NCI-H1436 treated with DMSO at 0.1 percent for 48 hours (cell line): ENCODE measurements at places on chromosomes 3 and 15.

DNA sequence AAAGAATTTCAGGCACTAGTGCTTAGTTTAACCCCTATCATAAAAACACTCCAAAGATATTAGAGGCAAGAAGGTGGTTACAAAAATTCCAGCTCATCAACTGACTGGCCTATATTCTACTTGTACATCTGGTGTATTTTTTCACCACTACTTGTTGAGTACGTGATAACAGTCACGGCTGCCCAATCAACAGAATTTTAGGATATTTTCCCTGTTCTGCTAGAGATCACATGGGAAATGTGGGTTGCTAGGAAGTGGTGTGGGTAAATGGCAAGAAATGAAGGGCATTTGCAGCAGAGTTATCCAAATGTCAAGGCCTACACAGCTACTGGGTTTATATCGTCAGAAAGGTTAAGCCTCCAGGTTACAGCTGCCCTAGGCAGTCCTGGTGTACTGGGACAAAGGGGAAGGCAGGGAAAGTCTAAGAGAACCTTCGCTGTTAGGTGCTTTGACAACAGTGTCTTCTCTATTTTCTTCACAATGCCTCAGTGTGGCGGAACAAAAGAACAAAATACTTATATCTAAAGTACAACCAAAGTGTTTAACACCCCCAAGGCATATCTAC lies 81.9 kb downstream of the FMN1 start:
- no peak for DNase-seq

DNA sequence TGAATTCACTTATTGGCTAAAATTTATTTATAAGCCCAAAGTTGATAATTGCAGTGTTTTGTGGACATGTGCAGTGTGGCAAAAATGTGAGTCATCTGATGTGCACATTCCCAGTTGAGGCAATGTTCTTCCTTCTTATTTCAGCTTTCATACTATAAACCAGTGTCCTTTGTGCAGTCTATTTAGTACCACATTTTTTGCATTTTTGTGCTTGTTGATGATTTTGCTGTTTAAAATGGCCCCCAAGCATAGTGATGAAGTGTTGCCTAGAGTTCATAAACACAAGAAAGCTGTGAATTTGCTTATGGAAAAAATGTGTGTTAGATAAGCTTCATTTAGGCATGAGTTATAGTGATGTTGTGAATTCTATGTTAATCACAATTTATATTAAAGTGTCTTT lies 19.4 kb upstream of the IL20RB start:
- no peak for DNase-seq

GRCh38 chr15:48602358-48603122 lies 43.0 kb downstream of the FBN1 start:
- no peak for DNase-seq

DNA sequence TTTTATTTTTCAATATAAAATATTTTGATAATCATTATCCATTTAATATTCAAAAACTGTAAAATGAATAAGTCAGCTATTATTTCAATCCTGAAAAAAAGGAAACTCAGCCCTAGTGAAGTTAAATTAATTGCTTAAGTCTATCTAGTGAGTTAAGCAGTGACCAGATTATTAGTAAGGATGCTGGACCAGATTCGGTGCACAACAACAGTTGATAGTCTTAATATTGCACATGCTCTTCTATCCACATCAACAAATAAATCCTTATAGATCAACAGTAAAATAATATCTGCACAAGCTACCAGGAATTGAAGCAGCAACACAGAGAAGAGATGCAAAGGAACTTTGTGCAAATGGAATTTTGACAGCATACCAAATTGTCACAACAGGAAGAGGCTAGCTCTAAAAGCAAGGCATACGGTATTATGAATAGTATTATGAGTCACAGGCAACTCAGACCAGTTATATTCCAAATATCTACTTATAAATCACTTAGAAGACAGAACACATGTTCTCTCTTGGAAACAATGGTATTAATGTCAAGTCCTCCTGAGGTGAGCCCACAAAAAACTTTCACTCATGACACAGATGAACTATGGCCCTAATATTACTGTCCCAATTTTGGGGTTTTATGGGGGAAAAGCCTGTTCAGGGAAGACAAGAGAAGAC lies 24.9 kb downstream of the VPS13C start:
- no peak for DNase-seq

- DNase-seq = no peak
Measured at GRCh38 chr3:71206305-71207165, 377.0 kb downstream of the FOXP1 start.

GRCh38 chr3:194458131-194458530 lies 28.7 kb downstream of the ATP13A3 start:
- no peak for DNase-seq

- no peak for DNase-seq
Measured at GRCh38 chr3:69130689-69131088, 8.3 kb upstream of the LMOD3 start.

- no peak for DNase-seq
Measured at GRCh38 chr3:50128001-50128400, 27.1 kb upstream of the SEMA3F start.

- DNase-seq = no peak
Measured at GRCh38 chr3:155402656-155403055, 109.2 kb upstream of the STRIT1 start.

DNA sequence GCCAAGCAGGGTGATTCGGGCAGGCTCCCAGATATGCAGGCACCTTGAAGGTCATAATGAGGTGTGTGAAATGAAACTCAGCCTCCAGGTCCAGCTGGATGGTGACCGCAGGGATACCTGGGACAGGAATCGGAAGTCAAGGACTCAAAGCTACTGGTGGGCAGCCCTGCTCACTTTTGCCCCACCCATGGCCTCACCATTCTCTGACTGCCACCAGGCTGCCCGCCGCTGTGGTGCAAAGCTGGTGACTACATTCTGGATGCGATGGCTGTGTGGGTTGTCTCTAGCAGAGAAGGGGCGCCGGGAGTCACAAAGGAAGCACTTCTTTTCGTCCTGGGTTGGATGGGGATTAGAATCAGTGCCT lies 795 bp downstream of the LAMB2 start:
- no peak for DNase-seq

DNA sequence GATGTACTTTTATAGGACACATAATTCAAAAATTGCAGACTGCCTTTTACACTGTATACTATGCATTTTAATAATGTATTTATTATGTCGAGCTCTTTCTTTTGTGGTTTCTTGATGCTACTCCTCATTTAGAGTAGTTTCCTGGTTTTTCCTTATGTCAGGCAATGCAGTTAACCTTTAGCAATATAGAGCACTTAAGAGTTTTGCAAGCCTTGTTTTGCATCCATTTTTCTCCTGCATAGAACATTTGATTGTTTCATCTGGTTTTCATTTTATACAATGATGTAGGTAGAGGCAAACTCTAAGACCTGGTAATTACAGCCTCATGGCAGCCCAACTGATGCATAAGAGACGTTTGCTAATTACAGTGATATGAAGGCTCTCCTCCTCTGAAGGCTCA lies 86.3 kb downstream of the PDZRN3 start:
- no peak for DNase-seq

DNA sequence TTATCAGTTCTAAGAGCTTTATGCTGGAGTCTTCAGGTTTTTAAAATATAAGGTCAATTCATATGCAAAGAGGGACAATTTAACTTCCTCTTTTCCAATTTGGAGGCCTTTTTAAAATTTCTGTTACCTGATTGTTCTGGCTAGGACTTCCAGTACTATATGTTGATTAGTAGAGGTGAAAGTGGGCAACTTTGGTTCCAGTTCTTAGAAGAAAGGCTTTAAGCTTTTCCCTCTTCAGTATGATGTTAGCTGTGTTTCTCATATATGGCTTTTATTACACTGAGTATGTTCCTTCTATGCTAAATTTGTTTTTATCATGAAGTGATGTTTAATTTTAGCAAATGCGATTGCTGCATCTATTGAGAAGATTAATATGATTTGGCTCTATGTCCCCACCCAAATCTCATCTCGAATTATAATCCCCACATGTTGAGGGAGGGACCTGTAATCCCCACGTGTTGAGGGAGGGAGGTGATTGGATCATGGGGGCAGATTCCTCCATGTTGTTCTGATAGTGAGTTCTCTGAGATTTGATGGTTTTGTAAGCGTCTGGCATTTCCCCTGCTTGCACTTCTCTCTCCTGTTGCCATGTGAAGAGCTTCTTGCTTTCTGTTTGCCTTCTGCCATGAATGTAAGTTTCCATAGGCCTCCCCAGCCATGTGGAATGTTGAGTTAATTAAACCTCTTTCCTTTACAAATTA lies 33.8 kb downstream of the FAIM start:
- no peak for DNase-seq

DNA sequence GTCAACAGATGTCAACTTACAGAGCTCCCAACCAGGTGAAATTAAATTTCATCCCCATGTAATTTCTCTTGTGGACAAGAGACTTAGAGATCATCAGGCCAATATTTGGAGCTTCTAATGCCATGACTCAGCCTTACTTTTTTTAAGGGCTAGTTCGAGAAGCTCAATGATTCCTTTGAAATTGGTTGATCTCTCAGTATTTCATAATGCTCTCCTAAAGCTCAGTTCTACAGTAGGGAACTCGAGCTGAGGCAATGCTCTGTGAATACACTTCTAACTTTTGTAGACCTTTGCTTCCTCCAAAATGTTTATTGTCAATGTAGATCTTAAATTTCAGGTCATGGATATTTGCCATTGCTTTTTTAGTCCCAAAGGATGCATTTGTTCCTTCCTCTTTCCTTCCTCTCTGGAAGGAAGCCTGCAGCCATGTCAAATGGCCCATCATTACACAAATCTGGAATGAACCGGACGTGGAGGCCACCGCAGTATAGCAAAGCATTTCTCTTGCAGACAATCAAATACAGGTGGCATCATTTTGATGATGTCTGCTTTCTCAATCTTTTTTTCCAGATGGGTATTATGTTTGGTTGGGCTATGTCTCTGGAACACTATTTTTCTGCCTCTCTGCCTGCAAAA lies 28.3 kb downstream of the STARD5 start:
- DNase-seq = no peak

- no peak for DNase-seq
Measured at GRCh38 chr3:49769286-49769915, 16.9 kb downstream of the IP6K1 start.

DNA sequence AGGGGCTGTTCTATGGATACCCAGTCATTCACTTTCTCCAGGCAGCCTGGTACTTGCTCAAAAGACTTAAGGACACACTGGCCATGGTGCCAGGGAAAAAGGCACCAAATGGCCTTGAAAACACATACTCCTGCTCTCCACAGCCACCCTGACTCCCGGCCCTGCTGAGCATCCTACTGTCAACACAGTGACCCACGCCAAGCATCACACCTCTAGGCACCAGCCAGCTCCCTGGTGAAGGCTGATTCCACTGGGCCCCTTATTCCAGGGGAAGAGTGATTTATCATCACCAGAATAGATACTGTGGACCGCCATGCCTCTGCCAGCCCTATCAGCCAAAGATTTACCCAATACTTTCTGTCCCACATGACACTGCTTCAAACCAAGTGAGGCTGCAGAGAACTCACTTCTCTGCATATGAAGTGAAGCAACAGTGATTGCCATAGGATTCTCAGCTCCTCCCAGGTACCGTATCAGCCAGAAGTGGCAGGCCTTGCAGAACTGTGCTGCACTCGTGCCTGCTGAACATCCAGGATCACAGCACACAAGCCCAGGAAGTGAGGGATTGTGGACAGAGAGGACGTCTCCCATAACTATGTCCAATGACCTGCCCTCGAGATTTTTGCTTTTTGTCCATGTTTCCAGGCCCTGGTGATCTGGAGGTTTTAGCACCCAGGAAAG lies 63.7 kb downstream of the WHAMM start:
- no peak for DNase-seq

DNA sequence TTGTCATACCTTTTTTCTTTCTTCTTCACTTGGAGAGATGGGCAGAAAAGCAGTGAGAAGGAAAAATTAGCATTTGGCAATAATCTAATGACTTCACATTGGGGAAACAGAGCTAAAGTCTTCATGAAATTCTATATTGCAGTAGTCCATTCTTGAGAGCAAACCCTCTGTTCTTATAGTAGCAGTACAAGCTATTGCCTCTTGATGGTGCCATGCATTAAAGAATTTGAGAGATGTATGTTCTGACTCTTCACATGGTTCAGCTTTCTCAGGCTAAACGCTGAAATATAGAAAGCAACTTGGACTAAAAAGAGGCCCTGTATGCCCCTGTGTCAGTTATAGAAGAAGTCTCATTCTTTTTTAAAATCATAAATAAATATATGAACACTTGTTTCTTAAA lies 36.0 kb downstream of the PHLDB2 start:
- peak; percentile 45 for DNase-seq

DNA sequence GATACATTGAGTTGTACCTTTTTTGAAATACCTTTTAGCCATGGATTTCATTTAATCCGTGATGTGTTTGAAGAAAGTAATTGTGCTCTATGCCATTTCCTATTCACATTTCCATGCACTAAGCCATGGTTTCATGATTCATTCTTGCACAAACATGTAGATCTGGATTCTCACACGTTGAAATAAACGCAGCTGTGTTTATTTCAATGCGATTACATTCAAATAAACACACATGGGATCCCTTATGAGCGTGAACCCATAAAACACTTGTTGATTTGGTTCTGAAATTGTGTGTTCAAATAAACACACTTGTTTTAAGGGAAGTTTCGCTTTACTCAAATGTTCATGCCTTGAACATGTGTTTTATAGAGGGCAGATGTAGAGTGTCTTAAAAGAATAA lies 39.2 kb downstream of the BBX start:
- DNase-seq = no peak

GRCh38 chr3:143628971-143629370 lies 219.3 kb downstream of the SLC9A9 start:
- no peak for DNase-seq

- DNase-seq = peak; percentile 49
Measured at GRCh38 chr3:177358977-177359592, 161.8 kb upstream of the TBL1XR1 start.

DNA sequence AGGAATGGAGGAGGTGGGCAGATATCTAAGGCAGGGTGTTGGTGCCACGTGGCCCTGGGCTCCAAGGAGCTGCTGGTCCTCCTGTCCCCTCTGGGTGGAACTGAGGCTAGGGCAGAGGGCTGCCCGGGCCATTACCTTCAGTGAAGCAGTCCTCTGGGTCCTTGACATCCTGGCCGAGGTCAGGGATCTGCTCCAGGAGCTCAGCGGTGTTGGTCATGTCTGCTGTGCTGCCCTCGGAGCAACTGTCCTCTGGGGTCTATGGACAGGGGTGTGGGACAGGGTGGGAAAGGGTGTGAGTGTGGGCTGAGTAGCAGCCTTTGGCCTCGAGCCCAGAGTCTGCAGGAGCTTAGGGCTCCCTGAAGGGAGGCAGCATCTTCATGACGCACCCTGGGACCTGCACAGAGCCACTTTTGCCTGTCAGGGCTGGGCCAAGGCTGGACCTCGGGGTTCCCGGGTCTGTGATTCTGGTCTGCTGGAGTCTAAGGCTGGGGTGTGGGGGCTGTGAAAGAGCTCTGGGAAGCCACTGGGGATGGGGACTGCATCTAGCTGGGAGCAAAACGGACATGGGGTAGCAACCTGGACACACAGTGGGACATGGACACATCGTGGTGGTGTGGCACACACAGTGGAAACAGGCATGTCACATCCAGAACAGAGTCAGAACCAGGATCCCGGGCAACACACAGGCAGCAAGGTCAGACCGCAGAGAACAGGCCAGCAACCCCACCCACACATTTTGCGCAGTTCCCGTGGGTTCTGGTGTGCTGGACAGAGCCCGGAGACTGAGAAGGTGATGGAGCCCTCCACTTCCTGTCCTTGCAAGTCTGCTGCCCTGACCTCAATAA lies 72.7 kb downstream of the SCN5A start:
- DNase-seq = no peak
